SIG-M5 (cell line): ENCODE measurements at places on chromosomes 3 and 15.

GRCh38 chr3:101828691-101829436 lies 20.4 kb upstream of the NFKBIZ start:
- no peak for DNase-seq

GRCh38 chr3:168424059-168424734 lies 328.5 kb upstream of the GOLIM4 start:
- DNase-seq, result no peak

DNA sequence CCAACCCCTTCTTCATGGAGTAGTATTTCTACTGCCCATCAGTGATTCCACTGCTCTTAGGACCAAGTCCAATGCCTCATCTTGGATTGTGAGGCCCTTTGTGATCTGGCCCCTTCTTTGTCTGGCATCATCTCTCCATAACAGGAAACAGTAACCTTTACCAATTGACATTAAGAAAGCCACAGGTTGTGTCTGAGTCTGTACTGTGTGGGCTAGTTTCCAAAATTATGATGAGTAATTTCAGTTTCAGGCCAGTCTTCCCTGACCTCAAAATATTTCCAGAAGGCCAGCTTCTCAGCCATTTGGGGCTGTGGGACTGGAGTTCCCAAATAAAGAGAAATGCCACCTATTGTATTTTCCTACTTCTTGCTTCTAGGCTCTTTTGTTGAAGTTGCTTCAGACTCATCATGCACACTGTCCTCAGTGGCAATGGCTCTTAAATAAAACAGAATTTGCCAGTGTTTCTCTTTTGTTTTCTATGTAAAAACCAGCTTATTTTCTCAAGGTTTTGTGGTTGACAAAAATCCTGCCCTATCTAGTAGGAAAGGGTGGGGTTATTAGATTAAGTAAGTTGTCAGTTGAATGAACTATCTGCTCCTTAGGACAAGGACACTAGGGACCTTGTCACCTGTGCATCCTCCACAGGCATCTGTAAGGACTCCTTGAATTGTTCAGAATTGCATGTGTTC lies 47.0 kb upstream of the ACKR4 start:
- DNase-seq, result no peak

GRCh38 chr3:10758304-10759037 lies 57.6 kb upstream of the SLC6A11 start:
- DNase-seq, result no peak

DNA sequence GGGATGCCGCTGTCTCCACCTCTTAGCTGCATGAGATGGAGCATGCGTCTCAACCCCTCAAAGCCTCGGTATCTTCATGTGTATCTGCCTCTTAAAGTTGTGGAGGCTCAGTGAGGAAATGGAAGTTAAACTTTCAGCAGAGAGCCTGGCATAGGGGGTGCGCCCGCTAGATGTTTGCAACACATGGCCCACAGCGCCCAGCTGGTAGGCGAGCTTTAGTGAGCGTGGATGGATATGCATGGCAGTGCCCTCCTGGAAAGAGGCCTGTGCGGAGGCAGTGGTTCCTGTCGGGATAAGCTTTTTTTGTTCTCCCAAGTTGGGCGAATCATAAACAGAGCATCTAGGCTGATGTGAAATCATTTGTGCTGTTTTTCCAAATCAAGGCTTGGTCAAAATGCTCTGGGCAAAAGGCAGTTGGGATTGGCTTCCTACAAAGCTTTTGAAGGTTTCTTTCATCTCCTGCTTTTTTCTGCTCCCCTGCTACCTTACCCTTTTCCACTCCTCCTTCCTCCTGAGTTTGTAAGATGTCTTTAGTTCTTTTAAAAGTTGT lies 272.4 kb upstream of the TPM1 start:
- no peak for DNase-seq

GRCh38 chr3:127844326-127844942 lies 22.1 kb upstream of the MGLL start:
- no peak for DNase-seq

GRCh38 chr15:58506783-58507668 lies 75.2 kb downstream of the LIPC start:
- DNase-seq, result no peak
